Activated CD4-positive, alpha-beta T cell treated with anti-CD3 and anti-CD28 coated beads for 1 hour (primary cell): ENCODE measurements at places on chromosomes 12 and 14.

DNA sequence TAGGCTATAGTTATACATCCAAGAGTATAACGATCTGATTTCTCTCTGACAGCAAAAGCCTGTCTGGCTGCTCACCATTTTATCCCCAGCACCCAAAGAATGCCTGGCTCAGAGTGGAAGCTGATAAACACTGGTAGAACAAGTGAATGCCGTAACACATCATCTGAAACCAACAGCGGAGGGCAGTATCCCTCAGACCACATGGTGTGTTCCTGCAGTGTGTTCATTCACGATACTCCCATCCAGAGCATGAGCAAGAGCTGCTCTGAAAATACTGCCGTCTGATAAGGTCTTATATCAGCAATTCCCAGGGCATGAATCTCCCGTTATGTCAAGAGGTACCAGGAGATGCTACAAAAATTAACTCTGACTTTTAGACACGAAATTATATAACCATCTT lies 95.9 kb downstream of the TTC7B start:
- DNase-seq = no peak

DNA sequence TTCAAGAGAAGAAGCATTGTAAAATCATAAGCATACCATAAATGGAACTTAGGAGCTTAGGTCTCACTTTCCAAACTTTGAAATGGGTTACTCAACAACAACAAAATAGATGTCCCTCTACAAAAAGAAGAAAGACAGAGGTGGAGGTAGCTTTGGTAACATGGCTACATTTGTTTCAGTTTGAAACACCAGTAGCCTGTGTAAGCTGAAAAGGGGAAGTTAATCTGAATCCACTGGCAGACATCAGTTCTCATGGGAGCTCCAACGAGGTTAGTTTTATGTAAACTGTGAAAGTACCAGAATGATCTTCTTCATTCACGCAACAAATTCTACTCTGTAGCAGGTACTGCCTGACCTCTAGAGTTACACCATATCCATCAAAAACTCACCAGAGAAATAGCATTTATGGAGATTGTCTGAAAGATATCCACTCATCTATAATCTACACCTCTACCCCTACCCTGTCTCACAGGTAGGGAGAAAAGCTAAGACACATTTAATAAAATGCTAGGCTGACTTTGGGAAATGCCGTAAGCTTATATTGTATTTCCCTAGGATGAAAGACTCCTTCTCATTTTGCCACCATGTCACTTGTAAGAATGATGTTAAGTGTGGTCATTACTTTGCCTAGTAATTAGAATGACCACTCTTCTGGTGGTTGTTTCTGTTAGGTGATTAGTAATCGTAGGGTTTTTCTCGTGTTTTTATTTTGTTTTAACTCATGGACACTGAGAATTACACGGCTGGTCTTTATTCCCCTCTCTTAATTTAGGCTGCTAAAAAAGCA lies 224.1 kb downstream of the ASCL1 start:
- no peak for DNase-seq

- DNase-seq = no peak
These were observed 2.2 kb upstream of the NFKBIA start for GRCh38 chr14:35406506-35407305.

DNA sequence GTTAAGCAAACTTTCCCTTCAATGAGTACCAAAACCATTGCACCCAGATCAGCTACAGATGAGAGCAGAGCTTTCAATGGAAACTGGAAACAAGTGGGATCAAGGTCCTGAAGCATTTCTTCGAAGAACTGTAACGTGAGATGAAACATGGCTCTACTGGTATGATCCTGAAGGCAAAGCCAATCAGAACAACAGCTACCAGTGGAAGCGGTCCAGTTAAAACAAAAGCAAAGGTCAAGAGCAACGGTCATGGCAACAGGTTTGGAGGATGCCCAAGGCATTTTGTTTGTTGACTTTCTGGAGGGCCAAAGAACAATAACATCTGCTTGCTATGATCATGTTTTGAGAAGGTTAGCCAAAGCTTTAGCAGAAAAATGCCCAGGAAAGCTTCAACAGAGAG lies 137.9 kb upstream of the CPSF6 start:
- DNase-seq = no peak

DNA sequence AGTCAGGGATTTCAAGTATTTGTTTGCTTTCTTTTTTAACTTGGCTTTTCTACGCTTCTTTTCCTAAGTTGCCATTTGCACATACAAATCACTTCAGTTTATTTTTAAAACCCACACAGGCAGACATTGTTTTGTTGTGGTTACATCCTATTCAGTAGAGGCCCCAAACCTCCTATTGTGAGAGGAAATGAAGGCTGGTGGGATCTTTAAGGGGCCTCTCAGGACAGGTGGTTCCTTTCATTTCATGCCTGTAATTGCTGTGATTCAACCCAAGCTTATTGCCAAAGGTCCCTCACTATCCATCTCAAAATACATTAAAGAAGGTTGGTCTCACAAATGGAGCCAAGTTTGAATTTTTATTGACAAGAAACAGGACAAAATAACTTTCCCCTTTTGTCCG lies 257.1 kb downstream of the ADAMTS20 start:
- no peak for DNase-seq

DNA sequence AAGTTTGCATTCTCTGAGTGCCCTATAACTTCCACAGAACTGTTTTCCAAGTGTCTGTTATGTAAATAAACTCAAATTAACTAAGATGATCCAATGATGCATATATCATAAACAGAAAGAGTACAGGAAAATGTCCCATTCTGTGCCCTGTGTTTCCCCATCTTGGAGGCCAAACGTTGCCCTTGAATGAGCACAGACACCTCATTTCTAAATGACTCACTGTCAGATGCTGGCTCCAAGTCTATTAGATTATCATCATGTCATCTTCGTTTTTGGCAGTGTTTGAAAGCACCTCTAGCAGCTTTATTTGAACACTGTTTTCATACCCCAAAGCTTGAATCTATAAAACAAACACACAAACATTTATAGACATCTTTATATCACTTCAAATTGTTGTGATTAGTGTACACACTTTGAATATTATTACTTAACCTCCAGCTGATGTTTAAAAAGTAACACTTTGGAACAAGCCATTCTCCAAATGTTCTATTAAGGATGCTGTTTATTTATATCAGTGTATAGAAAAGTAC lies 424.2 kb downstream of the NOVA1 start:
- no peak for DNase-seq

GRCh38 chr12:112219195-112219594 lies 93.8 kb downstream of the TRAFD1 start:
- DNase-seq = no peak

DNA sequence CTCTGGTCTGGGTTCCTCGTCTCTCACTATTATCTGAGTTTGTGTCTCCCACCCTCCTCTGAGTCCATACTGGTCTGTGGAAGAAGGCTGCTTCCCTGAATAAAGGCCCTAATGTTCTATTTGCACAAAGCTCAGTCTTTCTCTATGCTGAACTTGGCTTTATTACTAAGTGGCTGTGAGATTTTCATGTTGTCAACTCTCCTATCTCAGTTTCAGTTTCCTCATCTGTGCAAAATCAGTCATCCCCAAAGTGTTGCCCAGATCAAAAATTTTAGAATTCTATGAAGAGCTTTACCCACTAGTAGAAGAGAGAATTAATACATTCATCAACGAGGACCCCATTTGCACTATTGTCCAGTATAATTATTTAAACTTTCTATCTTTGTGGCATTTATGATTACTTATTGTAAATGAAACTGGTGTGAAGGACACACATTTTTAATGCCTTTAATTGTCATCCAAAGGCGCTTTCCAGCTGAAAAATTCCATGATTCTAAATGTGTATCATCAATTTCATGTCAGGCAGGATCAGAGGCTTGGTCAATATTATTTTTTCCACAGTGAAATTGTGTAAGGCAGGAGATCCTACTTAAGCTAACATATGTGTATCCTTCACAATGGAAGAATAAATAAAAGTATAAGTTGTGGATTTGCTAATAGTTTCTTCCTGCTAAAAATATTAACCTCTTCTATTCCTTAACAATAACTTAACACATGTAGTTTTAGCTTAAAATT lies 79.1 kb upstream of the EEA1 start:
- DNase-seq = no peak

- DNase-seq = peak; percentile 57
These were observed at the start of gene ATXN2 for GRCh38 chr12:111598637-111599452. Gene ATXN2 (minus strand): TSS chr12:111599315. CDS start chr12:111599034, 281 bp downstream.

GRCh38 chr12:92059960-92060359 lies 85.7 kb downstream of the BTG1 start:
- DNase-seq = no peak

DNA sequence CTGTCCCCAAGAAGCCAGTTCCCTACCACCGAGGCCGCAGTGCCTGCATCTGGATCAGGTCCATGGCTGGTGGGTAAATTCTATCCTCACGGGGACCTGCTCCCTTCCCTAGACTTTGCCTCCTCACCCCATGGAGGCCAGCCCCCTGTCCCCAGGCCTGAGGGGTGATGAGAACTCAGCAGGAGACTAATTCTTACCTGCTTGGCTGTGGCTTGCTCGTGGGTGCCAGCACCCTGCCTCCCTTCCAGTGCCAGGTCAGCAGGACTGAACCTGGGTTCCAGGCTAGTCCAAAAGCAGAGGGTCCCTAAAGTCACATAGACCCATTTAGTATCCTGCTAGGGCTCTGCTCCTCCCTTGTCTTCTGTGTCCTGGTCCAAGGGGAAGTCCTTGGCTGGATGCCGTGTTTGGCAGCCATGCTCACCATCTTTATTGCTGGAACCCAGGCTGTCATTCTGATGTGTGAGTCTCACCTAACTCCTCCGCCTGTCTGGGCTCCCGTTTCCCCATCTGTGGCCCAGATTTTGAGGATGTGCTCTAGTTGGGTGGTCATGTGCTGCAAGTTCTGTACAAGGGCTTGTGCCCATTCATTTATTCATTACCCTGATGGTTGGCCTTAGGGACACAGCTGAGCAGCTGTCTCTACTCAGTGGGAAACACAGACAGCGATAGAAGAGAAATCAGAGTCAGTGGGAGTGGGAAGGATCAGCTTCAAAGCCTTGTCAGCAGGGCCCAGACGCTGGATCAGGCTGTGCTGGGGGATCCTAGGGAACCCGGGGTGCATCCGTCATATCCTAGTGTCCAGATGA lies 949 bp downstream of the PLBD2 start:
- no peak for DNase-seq

DNA sequence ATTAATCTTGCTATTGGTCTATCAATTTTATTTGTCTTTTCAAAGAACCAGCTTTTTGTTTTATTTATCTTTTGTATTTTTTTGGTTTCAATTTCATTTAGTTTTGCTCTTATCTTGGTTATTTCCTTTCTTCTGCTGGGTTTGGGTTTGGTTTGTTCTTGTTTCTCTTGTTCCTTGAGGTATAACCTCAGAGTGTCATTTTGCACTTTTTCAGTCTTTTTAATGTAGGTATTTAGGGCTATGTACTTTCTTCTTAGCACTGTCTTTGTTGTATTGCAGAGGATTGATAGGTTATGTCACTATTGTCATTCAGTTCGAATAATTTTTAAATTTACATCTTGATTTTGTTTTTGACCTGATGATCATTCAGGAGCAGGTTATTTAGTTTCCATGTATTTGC lies 92.7 kb upstream of the DCD start:
- no peak for DNase-seq

DNA sequence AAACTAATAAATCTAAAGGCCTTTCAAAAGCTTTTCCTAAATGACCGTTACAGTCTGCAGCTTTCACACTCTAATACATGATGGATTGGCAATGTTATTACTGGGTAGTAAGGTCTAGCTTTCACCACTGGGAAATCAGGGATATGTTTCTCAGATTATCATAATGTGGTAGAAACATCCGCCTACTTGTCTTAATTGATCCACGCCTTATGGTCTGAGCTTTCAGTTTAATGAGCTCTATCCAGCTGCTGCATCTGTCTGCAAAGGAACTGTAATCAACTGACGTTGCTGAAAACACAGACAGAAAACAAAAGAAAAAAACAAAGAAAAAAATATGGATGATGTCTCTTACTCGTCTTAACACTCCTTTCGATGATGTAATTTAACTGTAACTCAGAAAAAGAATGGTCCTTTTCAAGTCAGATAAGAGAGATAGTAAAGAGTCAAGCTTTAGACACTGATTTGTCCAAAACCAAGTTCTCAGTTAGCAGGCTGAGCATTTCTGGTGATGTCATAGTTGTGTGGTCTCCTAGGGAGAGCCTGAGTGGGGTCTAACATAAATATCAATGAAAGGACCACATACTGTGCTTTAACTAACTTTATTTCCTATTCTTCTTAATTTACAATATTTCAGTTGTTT lies 85.9 kb downstream of the C2CD5 start:
- DNase-seq = no peak

DNA sequence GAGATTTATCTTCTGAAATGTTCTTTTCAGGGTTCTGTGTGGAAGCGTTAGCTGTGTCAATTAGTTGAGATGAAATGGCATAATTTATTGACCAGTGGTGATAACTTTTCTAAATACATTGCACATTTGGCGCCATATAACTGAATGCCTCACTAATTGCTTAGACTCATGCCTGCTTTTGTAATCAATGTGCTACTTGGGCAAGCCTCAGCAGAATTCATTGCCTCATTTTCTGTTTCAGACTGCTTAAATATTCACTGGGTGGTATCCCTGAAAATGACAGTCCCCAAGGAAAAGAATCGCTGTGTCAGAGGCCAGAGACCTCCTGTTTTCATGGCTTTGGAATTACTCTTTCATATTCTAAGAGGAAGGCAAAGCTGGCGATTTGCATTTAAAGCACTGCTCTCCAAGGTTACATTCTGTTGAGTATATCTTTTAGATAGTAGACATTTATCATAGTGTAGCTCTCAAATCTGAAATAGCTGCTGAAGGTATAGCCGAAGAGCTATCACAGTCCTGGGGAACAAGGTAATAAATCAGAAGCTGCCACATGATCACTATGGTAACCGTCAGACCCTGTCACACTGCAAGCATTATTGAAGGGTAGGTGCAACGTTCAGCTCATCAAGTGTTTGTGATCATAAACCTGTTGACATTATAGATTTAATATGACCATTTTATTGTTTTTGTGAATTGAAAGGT lies 297.3 kb upstream of the E2F7 start:
- no peak for DNase-seq

DNA sequence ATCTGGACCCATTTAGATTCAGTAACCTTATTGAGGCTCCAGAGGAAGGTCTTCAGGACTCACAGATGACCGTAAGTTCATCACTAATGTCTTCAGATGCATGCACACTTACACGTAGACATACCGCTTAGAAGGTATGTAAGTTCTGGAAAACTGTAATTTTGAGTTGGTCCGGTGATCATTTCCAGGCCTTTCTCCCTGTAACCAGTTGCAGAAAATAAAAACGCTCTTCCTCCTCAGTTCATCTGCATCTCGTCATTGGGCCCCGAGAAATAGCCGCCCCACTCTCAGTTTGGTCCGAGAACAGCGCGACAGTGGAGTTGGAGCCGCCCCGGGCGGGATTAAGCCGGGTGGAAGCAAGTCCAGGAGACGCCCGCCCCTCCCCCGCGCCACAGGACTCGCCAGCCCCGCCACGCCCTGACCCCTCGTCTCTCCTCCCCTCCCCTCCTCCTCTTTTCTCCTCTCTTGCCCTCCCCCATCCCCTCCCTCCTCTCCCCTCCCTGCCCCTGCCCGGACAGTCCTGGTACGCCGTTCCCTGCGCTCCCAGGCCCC lies 83.7 kb downstream of the TNFAIP2 start:
- no peak for DNase-seq
